ENCODE measurements at places on chromosomes 3 and 15.

DNA sequence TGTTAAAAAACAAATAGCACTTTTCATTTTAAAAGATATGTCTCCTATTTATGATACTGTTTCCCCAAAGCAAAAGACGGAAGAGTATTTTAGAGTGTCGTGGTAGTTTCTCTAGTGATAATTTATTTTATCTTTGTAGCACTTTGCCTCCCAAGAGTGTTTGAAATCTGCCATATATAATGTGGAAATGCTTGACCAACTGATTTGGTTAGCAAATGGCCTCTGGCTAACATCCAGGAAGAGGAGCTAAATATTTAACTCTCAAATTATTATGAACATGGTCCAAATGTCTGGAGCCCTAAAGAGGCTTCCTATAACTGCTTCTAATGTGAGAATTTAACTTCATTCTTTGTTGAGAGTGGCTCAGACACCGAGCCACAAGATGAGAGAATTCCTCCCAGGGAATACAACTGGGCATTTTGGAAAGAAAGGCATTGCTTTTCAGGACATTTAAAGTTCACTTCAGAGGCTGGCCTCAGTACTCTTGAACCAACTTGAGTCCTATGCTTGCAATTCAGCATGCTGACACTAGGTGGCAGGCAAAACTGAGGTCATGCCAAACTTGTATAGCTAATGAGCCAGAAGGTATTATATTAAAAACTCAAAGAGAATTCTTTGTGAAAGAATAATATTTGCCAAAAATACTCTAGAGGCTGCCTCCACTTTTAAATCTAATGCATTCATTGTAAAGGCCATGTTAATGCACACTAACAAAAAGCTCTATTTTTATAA is 104.5 kb downstream of the RARB start:
- peak; percentile 46 for DNase-seq

GRCh38 chr15:60905587-60905986 is 323.5 kb downstream of the RORA start:
- no peak for DNase-seq

DNA sequence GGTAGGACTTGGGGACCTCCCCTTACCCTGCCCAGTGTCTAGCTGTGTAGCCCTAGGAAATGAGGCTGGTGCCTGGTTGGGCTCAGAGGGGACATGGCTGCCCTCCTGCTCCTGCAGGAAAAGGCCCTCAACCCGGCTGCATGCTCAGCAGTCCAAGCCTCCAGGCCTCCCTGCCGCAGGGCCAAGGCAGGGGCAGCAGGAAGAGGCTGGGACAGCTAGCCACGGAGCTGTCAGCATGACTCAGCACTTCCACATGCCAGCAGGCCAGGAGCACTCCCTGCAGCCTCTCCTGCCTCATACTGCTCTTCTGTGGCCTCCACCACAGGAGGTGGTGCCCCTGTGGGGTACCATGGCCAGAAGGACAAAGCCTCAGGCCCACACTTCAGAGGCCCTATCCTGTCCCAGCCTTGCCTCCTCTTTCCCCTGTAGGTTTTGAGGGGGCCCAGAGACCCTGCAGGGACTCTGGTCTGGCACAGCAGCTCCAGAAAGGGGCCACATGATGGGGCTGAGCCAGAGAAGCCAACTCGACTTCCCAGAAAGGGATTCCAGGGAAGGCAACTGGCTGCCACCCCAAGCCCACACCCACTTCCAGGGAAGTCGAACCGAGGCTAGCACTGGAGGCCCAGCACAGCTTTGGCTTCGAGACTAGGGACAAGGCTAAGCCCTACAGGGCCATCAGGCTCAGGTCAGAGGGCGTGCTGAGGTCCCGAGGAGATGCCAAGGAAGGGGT is 19.5 kb downstream of the TKT start:
- no peak for DNase-seq

- DNase-seq = no peak
Measured at GRCh38 chr3:14481018-14481645, 59.0 kb downstream of the GRIP2 start.

GRCh38 chr3:73801444-73801843 is 176.7 kb upstream of the PDZRN3 start:
- no peak for DNase-seq

- DNase-seq = no peak
Measured at GRCh38 chr3:31880020-31880419, 101.0 kb downstream of the OSBPL10 start.

DNA sequence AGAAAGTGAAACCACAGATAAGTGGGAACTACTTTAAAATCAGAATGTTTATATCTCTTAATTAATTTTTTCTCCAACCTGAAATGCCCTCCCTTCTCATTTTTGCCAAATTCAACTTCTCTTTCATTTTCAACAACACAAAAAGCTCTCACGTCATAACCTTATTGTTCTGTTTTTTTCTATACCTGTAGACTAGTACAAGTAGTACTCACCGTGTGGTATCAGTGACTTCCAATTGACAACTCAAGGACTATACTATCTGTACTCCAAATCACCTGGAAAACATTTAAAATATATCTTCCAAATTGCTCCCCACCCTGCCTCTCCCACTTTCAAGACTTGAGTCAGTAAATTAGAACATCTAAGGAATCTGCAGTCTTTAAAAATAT is 72.8 kb upstream of the ZNF280D start:
- DNase-seq = no peak

DNA sequence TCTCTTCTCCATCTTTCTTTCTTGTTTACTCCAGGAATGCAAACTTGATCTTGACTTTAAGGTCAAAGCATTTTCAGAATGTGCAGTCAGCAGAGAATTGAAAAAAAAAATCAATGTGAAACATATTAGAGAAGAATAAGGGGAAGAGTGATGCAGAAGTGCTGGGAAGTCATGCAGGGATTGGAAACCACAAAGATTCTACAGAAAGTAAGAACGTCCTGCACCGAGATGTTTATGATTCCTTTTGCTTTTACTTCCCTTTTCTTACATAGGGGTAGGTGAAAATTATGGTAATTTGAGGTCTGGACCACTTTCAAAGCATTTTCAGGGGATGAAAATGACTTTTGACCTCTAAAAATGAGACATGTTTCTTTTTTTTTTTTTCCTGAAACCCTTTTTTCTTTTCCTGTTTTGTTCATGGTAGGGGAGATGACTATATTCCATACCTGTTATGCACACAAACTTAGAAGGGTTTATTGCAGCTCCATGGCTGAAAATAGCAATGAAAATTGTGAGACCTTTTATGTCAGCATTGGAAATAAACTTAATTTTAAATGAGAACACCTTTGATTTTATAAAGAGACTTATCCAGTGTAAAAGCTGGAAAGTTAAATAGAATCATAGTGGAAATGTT is 623.5 kb upstream of the TBL1XR1 start:
- no peak for DNase-seq

GRCh38 chr3:9809615-9810432 is at the start of gene TTLL3:
Gene TTLL3 (plus strand): TSS chr3:9810262. CDS start chr3:9810662, 400 bp downstream.
- peak; percentile 31 for DNase-seq

GRCh38 chr15:39830166-39830565 is 47.5 kb upstream of the FSIP1 start:
- no peak for DNase-seq

GRCh38 chr15:96123630-96124187 is 206.8 kb upstream of the NR2F2 start:
- no peak for DNase-seq

DNA sequence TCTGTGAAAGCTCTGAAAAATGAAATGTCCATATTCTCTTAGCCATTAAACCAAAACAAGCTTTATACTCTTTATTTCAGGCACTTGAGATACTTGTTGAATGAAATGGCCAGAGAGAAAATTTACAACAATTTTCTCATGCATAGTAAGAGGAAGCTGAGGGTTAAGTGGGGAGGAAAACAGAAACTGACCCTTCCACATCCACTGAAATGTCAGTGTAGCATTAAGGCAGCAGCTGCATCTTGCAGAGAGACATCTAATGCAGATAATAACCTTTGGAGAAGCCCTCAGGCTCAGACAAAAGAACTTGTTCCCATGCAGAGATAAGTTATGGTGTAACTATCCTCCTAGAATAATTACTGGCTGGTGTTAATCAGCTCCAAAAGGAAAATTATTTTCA is 34.0 kb downstream of the ZDHHC23 start:
- no peak for DNase-seq

- no peak for DNase-seq
Measured at GRCh38 chr3:106161246-106161645, 292.4 kb upstream of the CBLB start.

DNA sequence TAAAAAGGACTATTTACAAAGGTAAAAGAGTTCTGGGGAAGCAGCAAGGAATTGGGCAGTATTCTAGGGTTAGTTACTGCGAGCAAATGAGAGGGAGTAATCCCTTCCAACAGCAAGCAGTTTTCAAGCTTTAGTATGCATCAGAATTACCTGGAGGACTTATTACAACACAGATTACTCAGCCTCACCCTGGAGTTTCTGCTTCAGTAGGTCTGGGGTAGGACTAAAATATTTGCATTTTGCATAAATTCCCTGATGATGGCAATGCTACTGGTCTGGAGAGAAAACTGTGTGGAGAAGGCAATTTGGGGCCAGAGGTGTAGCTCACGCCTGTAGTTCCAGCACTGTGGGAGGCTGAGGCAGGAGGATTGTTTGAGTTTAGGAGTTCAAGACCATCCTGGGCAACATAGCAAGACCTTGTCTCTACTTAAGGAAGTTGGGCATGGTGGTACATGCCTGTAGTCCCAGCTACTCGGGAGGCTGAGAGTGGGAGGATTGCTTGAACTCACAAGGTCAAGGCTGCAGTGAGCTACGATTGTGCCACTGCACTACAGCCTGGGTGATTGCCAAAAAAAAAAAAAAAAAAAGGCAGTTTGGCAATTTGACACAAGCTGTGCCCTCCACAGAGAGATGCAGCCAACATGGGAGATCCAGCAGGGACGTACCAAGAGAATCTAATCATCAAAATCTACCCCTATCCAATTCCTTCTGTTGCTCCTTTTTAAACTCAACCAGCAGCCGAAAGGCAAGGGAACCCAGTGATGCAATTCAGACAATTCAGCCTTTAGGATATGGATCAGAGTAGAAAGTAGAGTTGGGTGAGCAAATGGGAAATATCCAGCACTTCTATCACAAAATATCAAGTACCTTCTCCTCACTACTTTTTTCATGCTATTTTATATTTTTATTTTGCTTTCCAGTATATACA is 27.1 kb upstream of the AP4E1 start:
- DNase-seq = peak; percentile 37

GRCh38 chr3:107598926-107599771 is 76.4 kb downstream of the BBX start:
- peak; percentile 57 for DNase-seq

- no peak for DNase-seq
Measured at GRCh38 chr3:197258168-197258755, 40.1 kb downstream of the DLG1 start.

DNA sequence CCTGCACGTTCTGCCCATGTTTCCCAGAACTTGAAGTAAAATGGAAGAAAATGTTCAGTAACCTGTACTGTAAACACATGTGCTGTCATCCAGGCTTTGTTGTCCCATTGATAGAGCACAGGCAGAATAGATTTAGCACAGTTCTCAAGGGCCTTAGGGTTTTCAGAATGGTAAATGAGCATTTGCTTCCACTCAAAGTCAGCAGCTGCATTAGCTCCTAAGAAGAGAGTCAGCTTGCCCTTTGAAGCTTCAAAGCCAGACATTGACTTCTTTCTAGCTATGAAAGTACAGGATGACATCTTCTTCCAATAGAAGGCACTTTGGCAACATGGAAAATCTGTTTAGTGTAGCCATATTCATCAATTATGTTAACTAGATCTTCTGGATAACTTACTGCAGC is 76.2 kb upstream of the TMEM108 start:
- DNase-seq = no peak

GRCh38 chr3:12395349-12396012 is 88.8 kb upstream of the TSEN2 start:
- peak; percentile 86 for DNase-seq

DNA sequence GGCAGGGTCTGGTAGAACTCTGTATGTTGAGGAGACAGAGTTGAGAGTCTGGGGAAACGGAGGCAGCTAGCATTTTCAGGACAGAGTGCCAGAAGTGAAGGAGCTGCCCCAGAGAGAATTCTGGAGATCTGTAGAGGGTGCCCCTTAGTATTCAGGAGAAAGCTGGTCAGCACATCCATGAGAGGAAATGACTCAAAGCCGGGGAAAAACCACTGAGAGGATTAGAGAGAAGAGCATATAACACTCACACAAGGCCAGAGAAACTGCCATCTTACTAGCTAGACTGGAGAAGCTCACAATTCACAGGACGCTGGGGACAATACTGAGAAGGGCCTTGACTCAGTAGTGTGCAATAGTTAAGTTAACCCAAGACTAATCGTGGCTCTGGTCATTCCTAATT is 75.7 kb upstream of the DPPA4 start:
- no peak for DNase-seq

GRCh38 chr3:37487785-37488184 is 313.4 kb upstream of the LRRFIP2 start:
- no peak for DNase-seq

DNA sequence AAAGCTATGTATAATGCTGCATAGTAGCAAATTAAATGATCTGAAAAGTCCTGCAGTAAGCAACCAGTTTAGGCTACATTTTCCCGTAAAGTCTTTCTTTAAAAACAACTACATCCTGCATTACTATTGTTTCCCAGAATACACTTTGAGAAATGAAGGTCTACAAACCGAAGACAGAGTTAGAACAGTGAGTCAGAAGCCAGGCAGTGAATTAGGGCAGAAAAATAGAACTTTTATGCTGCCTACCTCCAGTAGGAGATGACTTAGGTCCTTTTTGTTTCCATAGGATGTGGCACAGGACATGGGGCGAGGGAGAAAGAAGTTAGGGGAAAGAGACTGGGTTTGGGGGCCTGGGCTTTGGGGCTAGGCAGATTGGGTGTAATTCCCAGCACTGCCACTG is 127.3 kb downstream of the PPM1L start:
- DNase-seq = no peak

GRCh38 chr15:33188641-33189257 is 5.8 kb downstream of the FMN1 start:
- DNase-seq = no peak

GRCh38 chr3:124174910-124175874 is 183.3 kb upstream of the ROPN1 start:
- DNase-seq = no peak

DNA sequence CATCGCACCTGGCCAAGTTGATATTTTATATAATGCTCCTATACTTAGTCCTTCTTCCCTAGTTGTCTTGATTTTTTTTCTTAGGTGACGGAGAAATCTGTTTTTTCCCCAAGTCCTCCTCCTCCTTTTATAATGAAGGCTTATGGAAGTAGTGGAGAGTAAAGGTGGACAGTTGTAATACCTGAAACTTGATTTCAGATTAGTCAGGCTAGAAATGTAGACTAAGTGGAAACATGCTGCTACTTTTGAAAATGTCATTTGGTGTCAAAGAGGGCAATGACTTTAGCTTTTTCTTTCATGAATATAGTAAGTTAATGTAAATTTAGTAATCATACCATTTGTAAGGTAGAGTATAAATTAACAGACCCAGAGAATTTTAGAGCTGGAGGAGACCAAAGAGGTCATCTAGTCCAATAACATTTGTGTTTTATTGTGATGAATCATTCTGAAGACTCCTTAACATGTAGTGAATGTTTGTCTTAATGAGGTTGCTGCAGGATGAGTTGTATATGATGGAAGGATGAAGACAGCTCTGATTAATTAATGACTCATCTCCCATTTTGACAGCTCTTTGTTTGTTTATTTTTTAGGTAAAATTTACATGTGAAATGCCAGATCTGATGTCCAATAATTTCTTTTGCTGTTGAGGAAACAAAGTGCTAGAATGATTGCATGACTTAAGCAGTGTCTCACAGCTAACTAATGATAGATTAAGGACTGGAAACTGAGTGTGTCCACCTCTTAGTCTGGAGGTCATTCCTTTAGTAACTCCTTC is 8.7 kb downstream of the CTDSPL2 start:
- no peak for DNase-seq
